ENCODE measurements at places on chromosomes 11 and 22. TPM values are rescaled to one million over a fixed set of nuclear protein-coding genes. Genes with fewer than 3 reads are reported as not detected.

GRCh38 chr22:29385748-29386147 lies 2.6 kb downstream of the AP1B1 start:
- no peaks in the 10 kb centered on the region for H3K36me3 ChIP-seq
- no peak overlapping the region for H3K4me3 ChIP-seq
- no peaks in the 10 kb centered on the region for H3K27me3 ChIP-seq
- H3K27ac ChIP-seq, result peak overlapping the region; percentile 96
- no peak for DNase-seq
- H3K4me1 ChIP-seq, result peaks cover 69% of the 10 kb centered on the region

- H3K36me3 ChIP-seq, result no peaks in the 10 kb centered on the region
- H3K4me1 ChIP-seq, result no peaks in the 10 kb centered on the region
Measured at GRCh38 chr11:58801974-58802545, 42.4 kb downstream of the GLYATL2 start.

DNA sequence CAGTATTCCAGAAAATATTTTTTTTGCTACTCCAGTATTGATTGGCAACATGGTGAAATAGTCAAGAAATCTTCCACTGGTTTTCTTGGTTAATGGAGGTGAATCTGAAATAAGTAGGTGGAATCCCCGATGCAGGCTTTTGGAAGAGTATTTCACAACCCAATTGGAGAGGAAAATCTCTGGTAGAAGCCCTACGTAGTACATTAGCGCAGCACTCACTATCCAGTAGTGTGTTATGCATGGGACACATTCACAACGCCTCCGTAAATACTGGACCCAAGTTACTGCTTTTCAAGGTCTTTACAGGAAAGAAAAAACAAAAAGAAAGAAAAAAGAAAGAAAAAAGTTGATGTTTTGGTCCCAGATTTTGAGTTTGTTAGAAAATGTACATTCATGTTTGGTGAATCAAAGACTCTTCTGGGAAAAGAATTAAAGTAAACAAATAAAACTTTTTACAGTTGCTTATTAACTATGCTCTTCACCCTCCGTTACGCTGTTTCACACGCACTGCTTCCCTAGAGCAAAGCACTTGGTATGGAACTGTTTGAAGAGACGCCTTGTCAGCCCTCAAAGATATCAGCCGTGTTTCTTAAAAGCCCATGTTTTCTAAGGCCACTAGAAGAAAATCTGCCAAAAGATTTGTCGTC lies 170.4 kb upstream of the CTSC start:
- peaks cover 62% of the 10 kb centered on the region for H3K27me3 ChIP-seq
- no peaks in the 10 kb centered on the region for H3K4me1 ChIP-seq
- H3K36me3 ChIP-seq, result no peaks in the 10 kb centered on the region
- DNase-seq, result no peak
- no peak overlapping the region for H3K27ac ChIP-seq

GRCh38 chr11:47501101-47501500 lies 51.8 kb downstream of the CELF1 start:
- H3K27ac ChIP-seq, result no peak overlapping the region
- H3K4me3 ChIP-seq, result no peak overlapping the region
- no peaks in the 10 kb centered on the region for H3K36me3 ChIP-seq
- peaks cover 63% of the 10 kb centered on the region for H3K4me1 ChIP-seq
- DNase-seq, result no peak

DNA sequence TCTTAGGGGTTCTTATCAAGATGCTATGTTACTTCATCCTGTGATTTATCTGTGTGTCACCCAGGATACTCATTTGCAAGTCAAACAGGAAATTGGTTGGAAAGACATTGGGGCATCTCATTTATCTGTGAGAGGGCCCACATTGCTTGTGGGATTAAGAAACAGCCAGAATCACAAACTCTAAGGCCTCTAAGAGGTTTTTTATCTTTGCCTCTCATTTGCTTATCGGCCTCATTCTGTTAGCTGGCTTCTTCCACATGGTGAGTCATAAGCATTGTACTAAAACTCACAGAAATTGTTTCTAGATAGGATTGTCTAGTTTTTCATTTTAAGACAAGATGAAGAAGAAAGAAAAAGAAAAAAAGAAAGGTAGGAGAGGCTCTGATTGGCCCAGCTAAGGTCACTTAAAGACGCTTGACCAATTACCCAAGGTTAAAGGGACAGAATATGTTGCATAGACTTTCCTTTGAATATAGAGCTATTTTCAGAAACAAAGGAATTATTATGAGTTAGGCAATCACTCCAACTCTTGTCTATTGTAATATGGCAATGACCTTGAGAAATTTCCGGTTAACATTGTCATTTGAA lies 121.9 kb downstream of the ARHGAP42 start:
- no peak overlapping the region for H3K4me3 ChIP-seq
- H3K27me3 ChIP-seq, result no peaks in the 10 kb centered on the region
- DNase-seq, result no peak

- no peaks in the 10 kb centered on the region for H3K36me3 ChIP-seq
- H3K4me3 ChIP-seq, result peak overlapping the region; percentile 32
- peak overlapping the region; percentile 56 for H3K27ac ChIP-seq
- H3K4me1 ChIP-seq, result peaks cover 25% of the 10 kb centered on the region
- no peaks in the 10 kb centered on the region for H3K27me3 ChIP-seq
- no peak for DNase-seq
Measured at GRCh38 chr22:42431401-42432019, 693 bp downstream of the NFAM1 start.

- H3K27ac ChIP-seq, result peak overlapping the region; percentile 45
- no peak overlapping the region for H3K4me3 ChIP-seq
- H3K36me3 ChIP-seq, result no peaks in the 10 kb centered on the region
- peaks cover 73% of the 10 kb centered on the region for H3K4me1 ChIP-seq
- DNase-seq, result no peak
- no peaks in the 10 kb centered on the region for H3K27me3 ChIP-seq
Measured at GRCh38 chr11:93532281-93532789, 10.9 kb downstream of the SMCO4 start.

DNA sequence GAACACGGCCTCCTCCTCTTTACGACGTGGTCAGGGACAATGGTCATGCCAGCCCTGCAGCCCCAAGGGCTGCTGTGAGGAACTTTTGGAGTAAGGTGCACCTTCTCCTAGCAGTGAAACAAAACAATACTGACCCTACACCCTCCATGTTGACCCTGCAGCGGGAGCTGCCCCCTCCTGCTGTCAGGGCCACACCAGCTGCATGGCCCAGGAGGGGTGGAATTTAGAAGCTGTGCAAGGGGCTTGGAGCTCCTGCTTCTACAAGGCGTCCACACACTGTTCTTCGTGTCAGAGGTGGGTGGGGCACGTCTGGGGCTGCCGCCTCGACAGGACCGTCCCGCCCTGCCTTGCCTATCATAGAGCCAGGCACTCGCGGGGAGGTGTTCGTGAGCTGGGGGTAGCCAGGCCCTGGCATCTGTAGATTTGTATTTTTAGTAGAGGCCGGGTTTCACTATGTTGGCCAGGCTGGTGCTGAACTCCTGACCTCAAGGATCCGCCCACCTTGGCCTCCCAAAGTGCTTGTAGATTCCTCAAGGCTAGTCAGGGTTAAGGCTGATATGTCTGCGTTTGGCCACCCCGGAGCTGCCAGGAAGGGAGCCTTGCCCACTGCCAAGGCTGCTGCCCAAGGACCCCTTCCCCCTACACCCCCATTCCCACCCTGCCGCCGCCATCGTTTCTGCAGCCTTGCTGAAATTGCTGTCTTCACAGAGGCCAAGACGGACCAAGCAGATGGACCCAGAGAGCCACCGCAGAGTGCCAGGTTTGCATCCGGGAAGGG lies 15.9 kb downstream of the INCENP start:
- no peak overlapping the region for H3K27ac ChIP-seq
- DNase-seq, result no peak
- no peaks in the 10 kb centered on the region for H3K27me3 ChIP-seq
- H3K4me1 ChIP-seq, result no peaks in the 10 kb centered on the region

DNA sequence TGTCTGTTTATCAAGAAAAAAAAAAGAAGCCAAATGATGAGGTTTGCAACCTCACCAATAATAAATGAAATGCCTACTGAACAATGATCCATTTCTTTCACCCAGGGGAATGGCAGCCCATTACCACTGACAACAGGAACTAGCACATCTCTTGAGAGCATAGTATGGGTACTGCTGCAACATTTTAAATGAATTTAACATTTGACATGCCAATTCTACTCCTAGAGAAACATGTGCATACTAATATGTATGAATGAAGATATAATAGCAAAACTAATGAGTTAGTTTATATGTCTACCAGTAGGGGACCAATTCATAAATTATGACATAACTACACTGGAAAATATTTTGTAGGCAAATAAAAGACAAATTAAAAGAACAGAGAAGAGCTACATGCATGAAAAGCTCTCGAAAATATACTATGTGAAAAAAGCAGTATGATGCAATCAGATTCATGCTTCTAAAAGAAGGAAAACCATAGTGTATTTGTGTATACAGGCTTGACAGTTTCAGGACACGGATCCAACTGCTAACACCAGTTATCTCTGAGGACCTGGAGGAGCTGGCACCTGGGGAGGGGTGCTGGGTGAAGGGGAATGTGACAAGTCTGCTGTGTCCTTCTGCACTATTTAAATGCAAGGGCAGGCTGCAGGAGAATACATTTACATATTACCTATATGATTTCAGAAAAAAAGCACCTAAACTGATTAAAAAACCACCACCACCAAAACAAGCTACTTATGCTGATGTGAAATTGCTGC lies 6.9 kb downstream of the SMCO4 start:
- H3K4me3 ChIP-seq, result no peak overlapping the region
- H3K27ac ChIP-seq, result no peak overlapping the region
- H3K36me3 ChIP-seq, result no peaks in the 10 kb centered on the region
- H3K27me3 ChIP-seq, result no peaks in the 10 kb centered on the region
- peaks cover 62% of the 10 kb centered on the region for H3K4me1 ChIP-seq
- DNase-seq, result peak; percentile 34

DNA sequence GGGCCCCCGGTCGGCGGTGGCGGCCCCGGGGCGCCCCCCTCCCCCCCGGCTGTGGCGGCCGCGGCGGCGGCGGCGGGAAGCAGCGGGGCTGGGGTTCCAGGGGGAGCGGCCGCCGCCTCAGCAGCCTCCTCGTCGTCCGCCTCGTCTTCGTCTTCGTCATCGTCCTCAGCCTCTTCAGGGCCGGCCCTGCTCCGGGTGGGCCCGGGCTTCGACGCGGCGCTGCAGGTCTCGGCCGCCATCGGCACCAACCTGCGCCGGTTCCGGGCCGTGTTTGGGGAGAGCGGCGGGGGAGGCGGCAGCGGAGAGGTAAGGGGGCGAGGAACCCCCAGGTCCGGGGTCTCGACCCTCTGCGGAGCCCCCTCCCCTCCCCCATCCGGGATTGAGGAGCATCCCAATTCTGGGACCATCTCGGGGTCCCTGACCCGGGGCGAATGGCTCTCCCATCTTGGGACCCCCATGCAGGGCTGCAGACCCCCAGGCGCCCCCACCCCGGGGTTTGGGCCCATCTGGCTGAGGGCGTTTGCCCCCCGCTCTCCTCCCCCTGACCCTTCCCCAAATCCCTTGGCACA lies 431 bp downstream of the KMT2A start:
- no peak for DNase-seq
- H3K36me3 ChIP-seq, result peaks cover 15% of the 10 kb centered on the region
- H3K27me3 ChIP-seq, result no peaks in the 10 kb centered on the region
- peak overlapping the region; percentile 95 for H3K27ac ChIP-seq

DNA sequence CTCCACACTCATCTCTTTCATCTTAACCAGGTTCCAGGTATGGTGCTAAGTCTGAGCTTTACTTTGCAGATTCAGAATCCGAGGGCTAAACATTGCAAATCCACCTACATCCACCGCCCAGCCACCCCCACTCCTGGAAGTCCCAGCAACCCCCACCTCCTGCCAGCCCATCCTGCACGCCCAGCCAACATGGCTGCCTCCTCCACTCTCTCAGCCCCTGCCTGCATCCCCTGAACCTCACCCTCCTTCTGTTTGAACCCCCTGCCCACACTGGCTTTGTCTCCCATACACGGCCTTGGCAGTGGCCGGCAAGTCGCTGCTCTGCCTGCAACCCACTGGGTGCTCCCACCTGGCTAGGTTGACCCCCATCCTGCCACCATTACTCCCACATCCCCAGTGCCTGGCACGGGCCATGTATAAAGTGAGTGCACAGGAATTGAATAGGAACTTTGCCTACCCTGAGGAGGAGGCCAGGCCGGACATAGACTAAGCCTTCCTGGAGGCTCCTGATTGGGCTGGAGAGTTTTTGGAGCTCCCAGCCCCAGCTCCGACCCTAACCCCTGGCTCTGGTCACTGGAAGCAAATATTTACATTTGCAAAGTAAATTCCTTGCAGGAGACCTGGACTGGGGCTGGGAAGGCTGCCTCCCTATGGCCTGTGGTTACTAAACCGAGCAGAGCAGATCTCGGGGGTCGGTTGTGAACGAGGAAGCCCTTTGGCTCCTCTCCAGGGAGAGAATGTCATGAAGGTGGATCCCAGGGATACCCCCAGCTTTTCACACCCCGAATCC lies 14.4 kb downstream of the EMID1 start:
- no peak for DNase-seq
- no peaks in the 10 kb centered on the region for H3K36me3 ChIP-seq
- no peak overlapping the region for H3K27ac ChIP-seq
- H3K27me3 ChIP-seq, result no peaks in the 10 kb centered on the region
- H3K4me1 ChIP-seq, result no peaks in the 10 kb centered on the region

GRCh38 chr22:27747396-27748221 lies 53.9 kb downstream of the MN1 start:
- H3K27ac ChIP-seq, result peak overlapping the region; percentile 8
- H3K4me1 ChIP-seq, result peaks cover 26% of the 10 kb centered on the region
- no peaks in the 10 kb centered on the region for H3K27me3 ChIP-seq
- no peaks in the 10 kb centered on the region for H3K36me3 ChIP-seq
- no peak for DNase-seq
- H3K4me3 ChIP-seq, result no peak overlapping the region

- no peak overlapping the region for H3K4me3 ChIP-seq
- H3K27ac ChIP-seq, result no peak overlapping the region
- H3K27me3 ChIP-seq, result no peaks in the 10 kb centered on the region
- no peaks in the 10 kb centered on the region for H3K4me1 ChIP-seq
Measured at GRCh38 chr11:34366522-34366921, 8.7 kb upstream of the ABTB2 start.

- no peaks in the 10 kb centered on the region for H3K27me3 ChIP-seq
- peaks cover 7% of the 10 kb centered on the region for H3K4me1 ChIP-seq
- no peak overlapping the region for H3K27ac ChIP-seq
Measured at GRCh38 chr11:114775875-114776621, 97.7 kb downstream of the NXPE2 start.

- H3K36me3 ChIP-seq, result no peaks in the 10 kb centered on the region
- H3K4me3 ChIP-seq, result no peak overlapping the region
- peaks cover 34% of the 10 kb centered on the region for H3K27me3 ChIP-seq
- no peak overlapping the region for H3K27ac ChIP-seq
- no peak for DNase-seq
- H3K4me1 ChIP-seq, result no peaks in the 10 kb centered on the region
Measured at GRCh38 chr11:131691181-131692041, 321.0 kb downstream of the NTM start.

GRCh38 chr11:10287766-10288715 lies 6.0 kb downstream of the SBF2 start:
- peaks cover 8% of the 10 kb centered on the region for H3K4me1 ChIP-seq
- H3K4me3 ChIP-seq, result no peak overlapping the region
- H3K27ac ChIP-seq, result no peak overlapping the region
- DNase-seq, result no peak

The SLC43A1 gene
- 6.9 TPM for total RNA-seq

All from heart right ventricle (tissue), 16 donors.